Natural killer cell treated with Interleukin-12 subunit alpha and Interleukin-12 subunit beta and Interleukin-15 and Interleukin-18, amount 100 ng/mL, for 72 hours (primary cell): ENCODE measurements at places on chromosomes 13 and 19.

DNA sequence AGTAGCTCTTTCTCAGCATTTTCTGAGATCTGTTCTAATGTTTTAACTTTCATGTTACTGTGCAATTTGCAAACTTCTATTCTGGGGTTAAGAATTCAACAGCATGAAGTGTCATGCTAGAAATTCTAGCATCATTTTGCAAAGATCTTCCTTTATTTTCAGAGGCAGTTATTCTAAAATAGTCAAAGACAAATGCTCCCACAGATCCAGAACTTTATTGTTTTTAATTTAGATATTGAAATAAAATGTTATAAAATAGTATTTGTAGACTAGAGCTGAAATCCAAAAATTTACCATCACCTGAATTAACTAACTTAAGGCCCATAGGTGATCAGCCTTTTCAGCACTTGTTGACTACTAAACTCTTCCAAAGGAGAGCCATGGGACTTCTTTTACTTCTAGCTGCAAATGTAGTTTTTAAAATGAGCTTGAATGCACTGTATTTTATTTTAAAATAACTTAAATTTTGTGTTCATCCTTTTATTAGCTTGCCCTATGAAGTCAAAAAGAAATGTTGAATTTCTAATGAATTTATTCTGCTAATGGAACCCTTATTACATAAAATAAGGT lies 3.2 kb downstream of the MAB21L1 start:
- DNase-seq, result no peak

- no peak for DNase-seq
Measured at GRCh38 chr19:32367948-32368536, 22.6 kb downstream of the ZNF507 start.

- DNase-seq, result no peak
Measured at GRCh38 chr13:28250542-28250941, 112.2 kb downstream of the PAN3 start.

DNA sequence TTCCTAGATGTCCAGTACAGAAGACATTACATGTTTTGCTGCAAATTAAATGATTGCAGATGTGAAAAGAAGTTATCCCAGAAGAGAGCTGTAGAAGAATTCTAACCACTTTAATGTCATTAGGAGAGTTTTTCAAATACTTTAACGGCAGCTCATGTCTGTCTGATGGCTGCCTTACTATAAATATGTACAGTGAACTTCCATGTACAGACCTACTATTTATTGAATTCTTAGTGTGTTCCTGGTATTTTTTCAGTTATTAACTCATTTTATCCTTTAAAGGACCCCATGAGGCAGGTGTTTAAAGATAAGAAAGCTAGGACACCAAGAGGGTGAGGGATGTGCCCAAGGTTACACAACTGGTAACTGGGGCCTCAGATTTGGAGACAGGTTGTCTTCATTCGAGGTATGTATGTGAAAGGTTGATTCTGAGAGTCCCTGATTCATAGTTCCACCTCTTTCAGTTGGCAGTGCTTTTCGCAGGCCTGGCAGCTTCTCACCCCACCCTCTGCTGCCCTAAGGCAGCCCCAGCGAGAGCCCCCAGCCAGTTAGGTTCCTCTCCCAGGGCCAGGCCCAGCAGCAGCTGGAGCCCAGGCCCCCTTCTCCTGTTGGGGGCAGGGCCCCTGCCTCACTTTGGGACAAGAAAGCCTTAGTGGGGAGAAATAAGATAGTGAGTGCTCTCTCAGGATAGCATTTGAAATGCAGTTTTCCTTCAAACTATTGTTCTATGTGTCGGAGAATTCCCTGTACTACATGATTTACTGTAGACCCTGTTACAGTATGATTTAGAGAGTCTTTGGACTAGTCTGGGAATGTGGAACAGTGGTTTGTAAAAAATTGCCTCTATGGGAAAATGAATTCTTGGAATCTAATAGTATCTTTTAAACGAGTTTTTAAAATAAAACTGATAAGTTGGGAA lies 67.7 kb upstream of the TEX29 start:
- no peak for DNase-seq

GRCh38 chr13:102117175-102117831 lies 284.5 kb downstream of the FGF14 start:
- DNase-seq, result no peak

- no peak for DNase-seq
Measured at GRCh38 chr13:78137404-78138142, 218.9 kb upstream of the EDNRB start.

DNA sequence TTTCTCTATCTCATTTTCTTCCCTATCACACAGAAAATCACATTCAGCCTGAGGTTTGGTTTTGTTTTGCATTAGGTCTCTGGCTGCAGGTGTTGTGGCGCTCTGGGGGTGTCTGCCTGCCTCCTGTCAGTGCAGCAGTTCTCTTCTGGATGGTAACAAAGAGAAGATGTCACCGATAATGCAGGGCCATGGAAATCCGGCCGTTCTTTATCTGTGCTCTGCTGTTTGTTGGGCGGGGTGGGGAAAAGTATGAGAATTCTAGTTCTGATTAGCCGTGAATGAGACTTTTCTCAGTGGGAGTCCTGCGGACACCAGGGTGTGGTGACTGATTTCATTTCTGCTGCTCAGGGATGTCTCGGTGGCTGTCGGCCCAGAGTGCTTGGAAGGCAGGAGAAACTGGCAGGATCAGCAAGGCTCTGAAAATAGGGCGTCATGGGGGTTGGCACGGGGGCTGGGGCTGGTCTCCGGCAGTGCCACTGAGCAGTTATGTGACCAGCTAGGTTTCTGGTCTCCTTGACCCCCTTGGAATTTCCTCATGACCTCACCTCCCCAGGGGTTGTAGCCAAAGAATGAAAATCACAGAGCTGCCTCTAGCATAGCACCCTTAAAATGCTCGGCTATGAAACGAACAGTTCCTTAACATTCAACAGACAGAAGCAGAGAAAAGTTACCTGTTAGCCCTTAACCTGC lies 5.0 kb downstream of the RNF113B start:
- no peak for DNase-seq

GRCh38 chr19:43708716-43709115 lies 7.2 kb upstream of the IRGC start:
- DNase-seq, result no peak

DNA sequence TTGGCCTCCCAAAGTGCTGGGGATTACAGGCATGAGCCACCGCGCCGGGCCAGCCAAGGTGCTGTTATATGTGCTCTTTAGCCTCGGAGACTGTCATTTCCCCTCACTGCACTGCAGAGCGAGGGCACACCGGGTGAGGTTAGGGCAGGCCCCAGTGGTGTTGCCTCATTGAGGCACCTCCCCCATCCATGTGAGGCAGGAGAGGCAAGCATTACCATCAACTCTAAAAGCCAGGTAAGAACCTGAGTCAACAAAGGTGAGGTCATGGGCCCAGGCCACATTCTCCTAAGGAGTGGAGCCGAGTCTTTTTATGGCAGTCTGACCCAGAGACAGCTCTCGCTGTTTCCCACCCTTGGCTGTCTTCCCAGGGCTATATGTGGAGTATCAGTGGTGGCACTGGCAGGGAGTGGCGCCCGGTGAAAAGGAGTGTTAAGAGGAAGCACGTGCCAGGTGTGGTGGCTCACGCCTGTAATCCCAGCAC lies 10.9 kb downstream of the B3GNT8 start:
- no peak for DNase-seq

GRCh38 chr13:101529422-101529821 lies 76.9 kb downstream of the ITGBL1 start:
- no peak for DNase-seq

DNA sequence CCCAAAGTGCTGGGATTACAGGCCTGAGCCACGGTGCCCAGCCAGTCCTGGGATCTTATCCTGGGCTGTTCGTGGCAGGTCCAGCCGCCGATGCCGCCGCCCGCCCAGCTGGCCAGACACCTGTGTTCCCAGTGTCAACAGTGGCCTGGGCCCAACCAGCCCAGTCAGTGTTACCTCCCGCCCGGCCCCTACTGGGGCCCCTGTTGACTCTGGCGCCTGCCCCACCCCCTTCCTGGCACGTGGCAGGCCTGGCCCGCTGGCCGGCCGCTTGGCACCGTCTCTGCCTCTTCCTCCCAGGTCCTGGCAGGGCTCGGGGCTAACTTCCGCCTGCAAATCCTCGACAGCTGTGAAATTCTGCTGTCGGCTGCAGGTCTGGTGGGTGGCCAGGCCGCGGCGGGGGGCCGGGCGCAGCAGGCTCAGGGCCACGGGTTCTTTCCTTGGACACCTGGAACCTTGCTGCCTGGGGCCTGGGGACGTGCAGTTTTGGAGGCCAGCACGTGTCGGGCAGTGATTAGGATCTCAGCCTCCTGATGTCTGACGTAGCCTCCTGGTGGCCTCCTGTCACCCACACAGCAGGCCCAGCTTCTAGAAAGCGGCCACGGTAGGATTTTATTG lies 9.1 kb downstream of the ARID3A start:
- DNase-seq, result no peak

- no peak for DNase-seq
Measured at GRCh38 chr19:46181388-46181779, 33.3 kb downstream of the IGFL2 start.

DNA sequence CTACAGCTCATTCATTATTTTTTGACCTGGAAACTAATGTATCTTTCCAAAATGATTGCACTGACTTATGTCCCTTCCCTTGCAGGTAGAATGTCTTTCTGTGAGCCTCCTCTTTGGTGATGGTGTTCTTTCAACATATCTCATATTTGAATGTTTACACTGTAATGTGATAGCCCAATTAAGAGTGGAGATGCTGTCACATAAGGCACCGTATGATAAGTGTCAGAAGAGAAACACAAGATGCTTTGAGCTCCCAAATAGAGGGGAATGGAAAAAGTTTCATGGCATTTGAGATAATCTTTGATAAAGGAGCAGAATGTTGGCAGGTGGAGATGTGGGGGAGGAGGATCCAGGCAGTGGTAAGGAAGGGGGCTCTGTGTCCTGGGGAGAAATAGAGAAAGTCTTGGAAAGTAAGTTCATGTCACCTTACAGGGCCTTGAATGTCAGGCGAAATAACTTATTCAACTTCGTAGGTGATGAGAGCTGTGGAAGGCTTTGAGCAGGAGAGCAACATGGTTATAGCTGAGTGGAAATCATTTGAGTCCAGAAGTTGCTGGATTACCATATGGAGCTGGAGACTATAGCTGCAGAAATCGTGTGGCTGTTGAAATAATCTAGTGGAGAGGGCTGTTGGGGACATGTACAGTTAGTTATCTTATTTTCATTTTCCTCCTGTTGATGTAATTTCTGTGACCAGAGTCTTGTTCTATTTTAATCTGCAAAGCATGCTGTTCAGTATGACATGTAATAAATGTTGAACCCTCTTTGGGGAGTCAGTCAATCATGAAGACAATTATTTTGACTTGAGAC lies 10.3 kb upstream of the RNF113B start:
- no peak for DNase-seq

DNA sequence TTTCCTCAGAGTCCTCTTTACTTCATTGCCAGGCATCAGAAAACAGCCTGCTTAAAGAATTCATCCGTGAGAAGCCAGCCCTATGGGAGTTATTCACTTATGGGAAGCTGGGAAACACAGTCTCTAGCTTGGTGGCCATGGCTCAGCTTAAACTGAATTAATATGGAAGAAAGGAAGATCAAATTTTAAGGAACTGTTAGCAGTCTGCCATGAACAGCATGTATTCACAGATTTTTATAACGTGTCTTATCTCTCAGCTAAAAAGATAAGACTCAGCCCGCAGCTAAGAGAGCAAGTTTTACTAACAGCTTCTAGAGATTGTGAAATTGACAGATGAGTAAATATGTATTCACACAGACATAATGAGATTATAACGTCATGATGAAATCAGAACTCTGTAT lies 253.7 kb upstream of the RXFP2 start:
- DNase-seq, result no peak

DNA sequence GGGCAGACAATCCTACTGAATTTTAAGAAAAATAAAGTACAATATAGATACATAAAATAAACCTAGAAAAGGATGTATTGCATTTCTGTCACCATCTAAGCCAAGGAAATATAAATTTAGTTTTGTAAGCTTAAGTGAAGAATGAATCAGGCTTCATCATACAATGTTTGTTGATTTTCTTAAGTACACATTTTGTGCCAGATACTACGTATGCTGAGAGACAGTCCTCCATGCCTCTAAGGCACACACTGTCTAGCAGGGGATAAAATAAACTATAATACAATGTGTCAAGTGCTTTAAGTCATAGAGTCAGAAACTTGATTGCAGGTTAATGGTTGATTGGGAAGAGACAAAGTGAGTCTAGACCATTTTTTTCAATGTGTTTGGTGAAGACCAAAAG lies 465.7 kb downstream of the TBC1D4 start:
- DNase-seq, result no peak

GRCh38 chr19:42152910-42153671 lies 20.8 kb upstream of the POU2F2 start:
- DNase-seq, result no peak

- DNase-seq, result no peak
Measured at GRCh38 chr13:114235697-114236096, 1.0 kb downstream of the CDC16 start.

- no peak for DNase-seq
Measured at GRCh38 chr19:33805313-33805712, 8.6 kb downstream of the KCTD15 start.

- DNase-seq, result no peak
Measured at GRCh38 chr19:18504886-18505610, 16.8 kb downstream of the ELL start.
